ENCODE measurements at places on chromosomes 12 and 14.

DNA sequence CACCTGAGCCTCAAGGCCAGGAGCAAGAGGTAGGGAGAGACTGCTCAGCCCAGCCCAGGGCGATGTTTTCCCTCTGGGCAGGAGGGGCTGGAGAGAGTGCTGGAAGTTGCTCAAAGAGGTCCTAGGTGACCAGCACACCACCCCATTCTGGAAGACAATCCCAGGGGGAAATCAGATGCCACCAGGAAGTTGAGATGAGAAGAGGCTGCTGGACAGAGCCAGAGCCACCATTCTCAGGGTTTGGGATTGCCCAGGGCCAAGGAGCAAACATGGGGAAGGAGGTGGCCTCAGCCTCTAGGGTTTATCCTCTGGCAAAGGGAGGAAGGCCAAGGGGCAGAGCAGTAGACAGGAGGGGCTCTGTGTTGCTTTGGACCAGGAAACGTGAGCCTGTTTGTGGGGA lies 11.6 kb downstream of the CCDC85C start:
- DNase-seq, result no peak

DNA sequence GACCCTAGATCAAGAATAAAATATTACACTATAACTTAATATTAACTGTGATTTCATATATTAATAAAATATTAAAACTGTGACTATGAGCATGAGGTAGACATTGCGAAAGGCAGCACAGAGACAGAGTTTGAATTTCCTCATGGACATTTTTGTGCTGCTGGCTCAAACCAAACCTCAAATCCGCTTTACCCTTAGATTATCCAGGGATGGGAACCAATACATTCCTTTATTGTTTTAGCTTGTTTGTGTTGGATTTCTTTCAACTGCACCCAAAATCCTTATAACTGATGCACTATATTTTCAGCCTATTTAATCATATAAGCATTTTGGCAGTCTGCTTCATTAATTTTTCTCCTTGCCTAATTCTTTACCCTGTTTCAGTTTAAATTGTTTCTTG lies 436.7 kb downstream of the ATP23 start:
- no peak for DNase-seq

DNA sequence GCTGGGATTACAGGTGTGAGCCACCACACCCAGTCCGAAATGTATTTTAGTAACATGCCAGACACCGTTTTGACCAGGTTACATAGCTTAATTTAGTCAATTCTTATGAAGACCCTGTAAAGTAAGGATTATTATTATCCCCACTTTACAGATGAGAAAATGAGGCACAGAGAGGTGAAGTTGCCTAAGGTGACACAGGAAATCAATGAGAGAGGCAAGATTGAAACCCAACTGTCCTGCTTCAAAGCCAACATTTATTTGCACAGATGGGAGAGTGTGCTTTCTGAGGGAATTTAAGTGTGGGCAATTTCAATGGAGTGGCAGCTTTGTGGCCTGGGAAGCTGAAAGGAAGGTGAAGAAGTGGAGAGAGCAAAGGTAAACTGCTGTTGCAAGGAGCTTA lies 19.1 kb upstream of the EPS8 start:
- no peak for DNase-seq

- peak; percentile 12 for DNase-seq
These were observed 3.9 kb downstream of the GZMH start for GRCh38 chr14:24605435-24606190.

DNA sequence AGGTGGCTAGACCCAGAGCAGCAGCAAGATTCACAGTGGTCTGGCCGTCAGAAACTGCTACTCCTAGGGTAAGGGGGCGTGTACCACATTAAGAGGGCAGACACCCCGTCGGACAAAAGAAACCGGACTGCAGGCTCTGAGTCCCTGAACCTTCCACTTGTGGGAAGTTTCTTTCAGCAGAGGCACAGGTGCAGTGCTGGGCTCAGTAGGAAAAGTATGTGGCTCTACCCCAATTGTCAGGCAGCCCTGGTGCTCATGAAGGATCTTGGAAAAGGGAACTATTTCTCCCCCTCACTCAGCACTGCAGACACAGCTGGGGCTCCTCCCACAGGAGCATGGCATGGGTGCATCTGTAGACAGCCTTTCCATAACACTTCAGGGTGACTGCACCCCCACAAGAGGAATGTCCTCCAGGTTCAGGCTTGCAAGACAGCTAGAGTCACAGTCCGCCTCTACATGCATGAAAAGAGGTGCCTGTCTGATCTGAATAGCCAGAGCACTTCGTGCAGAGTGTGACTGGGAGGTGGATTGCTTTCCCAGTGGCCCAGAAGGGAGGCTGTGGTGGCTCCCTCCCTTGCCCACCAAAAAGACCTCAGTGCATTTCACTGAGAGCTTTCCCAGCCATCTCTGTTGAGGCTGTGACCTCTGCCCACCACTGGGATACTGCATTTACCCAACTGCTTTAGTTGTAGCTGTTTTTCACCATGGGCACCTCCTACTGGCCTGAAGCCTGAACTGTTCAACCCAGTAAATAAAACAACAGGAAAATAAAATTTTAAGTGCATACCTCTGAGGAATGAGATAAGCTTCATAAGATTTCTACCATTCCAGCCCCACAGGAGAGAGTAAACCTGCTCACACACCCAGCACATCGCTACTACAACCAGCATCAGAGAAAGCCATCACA lies 14.2 kb downstream of the CEP128 start:
- no peak for DNase-seq

GRCh38 chr12:58321414-58321813 lies 380.0 kb downstream of the ATP23 start:
- DNase-seq, result no peak

GRCh38 chr14:99754141-99755067 lies 38.8 kb upstream of the EML1 start:
- no peak for DNase-seq

GRCh38 chr12:6065863-6066199 lies 58.6 kb downstream of the VWF start:
- DNase-seq, result no peak

- DNase-seq, result no peak
These were observed 76.5 kb downstream of the RFLNA start for GRCh38 chr12:124371366-124371765.

DNA sequence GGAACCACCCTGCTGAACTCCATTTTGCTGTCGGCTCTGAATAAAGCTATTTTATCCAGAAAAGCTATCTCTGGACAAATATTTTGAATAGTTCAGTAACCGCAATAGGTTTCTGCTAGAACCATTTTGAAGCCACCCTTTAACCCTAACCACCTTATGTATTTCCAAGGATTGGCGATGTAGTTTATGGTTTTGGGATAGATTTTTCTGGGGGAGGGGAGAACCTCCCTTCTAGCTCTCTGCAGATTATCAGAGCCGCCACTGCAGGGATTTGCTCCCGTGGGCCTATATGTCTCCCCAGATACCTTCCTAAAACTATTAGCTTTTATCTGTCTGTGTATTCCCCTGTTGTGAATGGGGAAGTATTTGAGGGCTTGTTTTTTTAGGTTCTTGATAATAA lies 1.8 kb upstream of the TUBA1B start:
- DNase-seq, result no peak

DNA sequence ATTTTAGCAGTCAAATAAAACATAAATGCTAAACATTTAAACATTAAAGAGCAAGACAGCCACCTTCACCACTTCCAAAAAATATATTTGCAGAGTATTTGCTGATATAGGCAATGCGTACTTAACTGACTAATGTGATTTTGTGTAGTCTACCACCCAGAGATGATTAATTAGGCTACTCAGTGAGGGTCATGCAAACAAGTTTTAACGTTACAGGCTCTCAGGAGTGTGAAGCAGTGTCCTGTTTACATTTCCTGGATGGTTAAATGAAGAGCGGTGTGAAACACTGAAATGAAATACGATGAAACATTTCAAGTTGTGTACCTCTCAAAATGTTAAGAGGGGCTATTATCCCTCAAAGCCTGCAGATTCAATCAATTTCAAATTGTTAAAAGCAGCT lies 165.8 kb upstream of the LRIG3 start:
- no peak for DNase-seq

DNA sequence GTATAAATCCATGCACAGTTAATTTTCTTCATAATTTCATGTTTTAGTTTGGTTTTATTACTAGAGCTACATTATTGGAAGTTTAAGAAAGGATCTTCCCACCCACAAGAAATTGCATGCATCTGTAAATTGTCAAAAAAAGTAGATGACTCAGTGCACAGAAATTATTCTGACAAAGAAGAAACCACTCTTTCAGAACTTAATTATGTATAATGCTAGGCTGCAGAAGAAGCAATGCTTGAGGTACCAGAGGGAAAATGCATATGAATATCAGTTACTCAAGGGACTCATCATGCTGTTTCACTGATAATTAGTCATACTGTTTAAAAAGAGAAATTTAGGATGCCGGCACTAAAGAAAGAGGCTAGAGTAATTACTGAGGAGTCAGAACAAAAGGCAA lies 147.0 kb downstream of the SLC16A7 start:
- DNase-seq, result no peak

GRCh38 chr14:95196268-95196667 lies 38.9 kb upstream of the DICER1 start:
- DNase-seq, result no peak

DNA sequence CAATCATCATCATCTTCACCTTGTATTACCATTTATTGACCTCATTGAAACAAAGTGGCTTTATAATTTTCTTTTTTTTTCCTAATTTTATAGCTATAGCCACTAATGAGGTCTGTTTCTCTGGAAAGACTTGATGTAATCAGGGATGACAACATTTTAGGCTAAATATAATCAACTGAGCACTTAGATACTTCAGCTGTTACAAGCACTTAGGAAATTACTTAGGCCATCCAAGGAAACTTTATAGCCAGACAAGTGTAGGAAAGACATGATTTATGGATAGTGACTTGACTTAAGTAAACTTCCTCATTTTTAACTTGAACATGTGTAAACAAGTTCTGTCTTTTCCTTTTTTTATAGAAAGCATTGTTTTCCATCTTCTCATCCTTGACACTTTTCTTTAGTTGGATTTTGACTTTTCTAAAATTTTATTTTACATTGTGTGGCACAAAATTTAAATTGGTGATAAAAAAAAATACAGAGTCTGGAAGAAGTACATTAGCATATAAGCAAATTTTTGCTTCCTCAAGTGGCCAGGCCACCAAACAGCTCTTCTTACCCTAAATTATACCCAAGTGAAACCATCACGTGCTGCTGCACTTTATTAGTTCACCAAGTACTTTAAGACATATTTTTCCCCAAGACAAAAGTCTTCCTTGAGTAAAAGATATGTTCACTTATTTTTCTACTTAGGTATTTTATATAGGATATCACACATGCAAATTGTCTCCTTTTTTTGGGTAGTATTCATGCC lies 15.1 kb downstream of the CPNE8 start:
- no peak for DNase-seq

GRCh38 chr14:29645117-29645516 lies 282.5 kb downstream of the PRKD1 start:
- no peak for DNase-seq

- no peak for DNase-seq
These were observed 226.4 kb downstream of the RASSF9 start for GRCh38 chr12:85609778-85610177.

DNA sequence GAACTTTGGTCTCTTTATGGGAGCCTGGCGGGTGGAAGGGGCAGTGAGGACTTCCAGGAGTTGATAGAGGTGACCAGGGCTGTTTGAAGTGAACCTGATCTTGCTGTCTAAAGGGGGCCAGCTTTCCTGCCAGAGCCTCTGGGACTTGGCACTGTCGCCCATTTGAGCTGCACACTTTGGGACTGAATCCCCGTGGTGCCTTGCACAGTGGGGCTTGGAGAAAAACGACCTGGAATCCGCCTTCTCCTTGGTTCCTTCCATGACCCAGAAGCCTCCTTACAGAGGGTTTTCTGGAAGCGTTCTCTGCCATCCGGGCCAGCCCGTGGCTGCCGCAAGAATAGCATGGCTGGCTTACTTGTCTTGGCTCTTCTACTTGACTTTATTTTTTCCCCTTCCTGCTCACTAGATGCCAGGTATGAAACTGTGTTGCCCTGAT lies 2.0 kb downstream of the RFLNA start:
- DNase-seq, result no peak

- no peak for DNase-seq
These were observed 31.1 kb upstream of the DHRS7 start for GRCh38 chr14:60196291-60196690.

DNA sequence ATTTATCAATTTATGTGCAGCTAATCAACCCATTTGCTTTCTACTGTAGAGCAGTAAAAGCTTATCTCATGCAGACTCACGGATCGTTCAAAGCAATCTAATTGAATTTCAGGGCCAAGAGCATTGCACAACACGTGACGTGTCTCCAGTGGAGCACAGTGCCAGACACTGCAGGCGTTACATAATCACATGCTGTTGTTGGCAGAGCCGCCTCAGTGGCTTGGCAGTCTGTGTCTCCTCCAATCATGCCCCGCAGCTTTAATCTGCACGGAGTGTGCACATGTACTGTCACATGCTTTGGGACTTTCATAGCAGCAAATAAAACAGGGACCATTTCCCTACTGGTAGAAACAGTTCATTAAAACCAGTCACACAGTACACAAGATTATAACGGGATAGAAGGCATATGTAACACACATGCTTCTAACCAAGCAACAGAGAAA lies 309.3 kb downstream of the ITPR2 start:
- DNase-seq, result no peak

GRCh38 chr14:96852823-96853422 lies 55.7 kb downstream of the VRK1 start:
- DNase-seq, result no peak

DNA sequence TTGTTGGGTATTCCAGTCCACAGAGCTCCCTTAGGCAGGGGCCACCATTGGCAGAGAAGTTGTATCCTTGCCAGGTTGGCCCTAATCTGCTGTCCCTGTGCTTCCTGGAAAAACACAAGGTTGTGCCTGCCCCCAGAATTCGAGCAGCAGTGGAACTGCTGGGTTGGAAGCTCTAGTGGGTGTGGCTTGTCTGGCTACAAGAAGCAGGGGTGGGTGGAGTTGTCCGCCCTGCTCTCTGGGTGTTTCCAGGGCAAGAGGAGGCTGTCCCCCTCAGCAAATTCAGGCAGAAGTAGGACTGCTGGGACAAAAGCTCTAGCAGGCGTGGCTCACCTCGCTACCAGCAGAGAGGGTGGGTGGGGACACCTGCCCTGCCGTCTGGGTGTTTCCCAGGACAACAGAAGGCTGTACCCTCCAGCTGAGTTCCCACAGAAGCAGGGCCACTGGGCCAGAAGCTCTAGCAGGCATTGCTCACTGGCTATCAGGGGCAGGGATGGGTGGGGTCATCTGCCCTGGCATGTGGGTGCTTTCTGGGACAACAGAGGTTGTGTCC lies 72.8 kb upstream of the NPAS3 start:
- no peak for DNase-seq

DNA sequence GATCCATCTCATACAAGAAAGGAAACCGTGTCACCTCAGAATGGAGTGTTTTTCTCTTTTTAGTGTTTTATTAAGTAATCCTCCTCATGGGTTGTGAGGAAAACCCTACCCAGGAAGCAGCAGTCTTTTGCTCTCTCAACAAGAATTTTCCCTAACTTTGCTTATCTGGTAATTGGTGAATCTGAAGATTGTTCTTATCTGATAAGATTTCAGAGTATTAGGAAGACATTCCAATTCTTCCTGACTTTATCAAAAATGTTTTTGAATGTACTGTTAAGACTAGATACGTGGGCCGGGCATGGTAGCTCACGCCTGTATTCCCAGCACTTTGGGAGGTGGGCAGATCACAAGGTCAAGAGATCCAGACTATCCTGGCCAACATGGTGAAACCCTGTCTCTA lies 86.0 kb downstream of the PHLDA1 start:
- no peak for DNase-seq

GRCh38 chr14:71662291-71662790 lies 269.9 kb upstream of the RGS6 start:
- no peak for DNase-seq

- no peak for DNase-seq
These were observed 94.3 kb upstream of the GPHB5 start for GRCh38 chr14:63413009-63413408.

- no peak for DNase-seq
These were observed 22.8 kb upstream of the GARIN2 start for GRCh38 chr14:67166450-67166853.
